Naive thymus-derived CD8-positive, alpha-beta T cell (primary cell): ENCODE measurements at places on chromosomes 1 and 21.

DNA sequence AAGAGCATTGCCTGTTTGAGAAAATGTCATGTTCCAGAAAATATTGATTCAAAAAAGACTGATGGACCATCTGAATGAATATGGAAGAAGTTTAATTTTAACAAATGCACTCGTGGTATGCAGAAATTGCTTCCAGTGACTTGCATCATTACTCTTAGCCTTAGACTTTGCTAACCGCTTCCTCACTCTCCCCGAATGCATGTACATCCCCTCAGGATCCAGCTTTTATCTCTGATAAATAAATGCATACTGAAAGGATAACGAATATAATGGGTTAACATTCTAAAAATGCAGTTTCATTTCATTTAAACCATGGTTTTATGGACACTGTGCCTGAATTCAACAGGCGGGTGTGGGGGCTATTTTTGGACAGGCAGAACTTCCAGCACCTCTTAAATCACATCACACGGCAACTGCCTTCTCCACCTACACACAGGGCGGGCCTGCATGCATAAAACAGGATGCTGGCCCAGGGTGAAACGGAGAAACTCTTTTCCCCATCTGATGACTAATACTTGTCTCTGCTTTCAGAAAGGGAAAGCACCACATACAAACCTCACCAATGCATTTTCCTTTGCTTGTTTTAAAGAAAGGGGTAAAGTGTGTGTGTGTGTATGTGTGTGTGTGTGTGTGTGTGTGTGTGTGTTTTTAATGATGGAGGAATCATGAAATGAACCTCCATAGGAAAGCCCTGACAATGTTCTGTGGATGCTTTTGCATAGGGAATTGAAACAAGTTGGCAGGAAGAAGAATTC, 48.7 kb downstream of the SPAG17 start:
- no peaks in the 10 kb centered on the region for H3K4me1 ChIP-seq
- H3K27ac ChIP-seq: no peak overlapping the region
- peaks cover 10% of the 10 kb centered on the region for H3K27me3 ChIP-seq
- no peak overlapping the region for H3K4me3 ChIP-seq
- no peaks in the 10 kb centered on the region for H3K36me3 ChIP-seq
- no peak for DNase-seq

DNA sequence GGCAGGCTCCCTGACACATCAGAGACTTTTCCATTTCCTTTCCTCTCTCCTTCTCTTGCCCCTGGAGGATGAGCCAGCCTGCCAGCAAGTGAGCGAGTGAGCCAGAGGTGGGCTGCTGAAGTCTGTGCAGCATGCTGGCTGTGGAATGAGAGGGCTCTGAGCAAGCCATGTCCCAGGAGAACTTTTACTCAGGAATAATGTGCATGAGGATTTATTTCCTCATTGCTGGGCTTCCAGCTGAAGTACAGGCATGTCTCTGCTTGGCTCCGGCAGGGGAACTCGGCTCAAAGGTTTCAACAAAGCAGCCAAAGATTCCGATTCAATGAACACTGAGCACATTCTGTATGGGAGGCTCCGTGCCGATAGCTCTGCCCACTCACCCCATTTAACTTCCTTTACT, 43.7 kb downstream of the UBIAD1 start:
- H3K27me3 ChIP-seq: peaks cover 7% of the 10 kb centered on the region
- H3K27ac ChIP-seq: peak overlapping the region; percentile 40
- H3K4me3 ChIP-seq: no peak overlapping the region
- peaks cover 11% of the 10 kb centered on the region for H3K4me1 ChIP-seq
- H3K36me3 ChIP-seq: no peaks in the 10 kb centered on the region
- no peak for DNase-seq

GRCh38 chr1:30378003-30378596, 345.3 kb downstream of the MATN1 start:
- peaks cover 31% of the 10 kb centered on the region for H3K27me3 ChIP-seq
- peaks cover 2% of the 10 kb centered on the region for H3K4me1 ChIP-seq
- H3K4me3 ChIP-seq: no peak overlapping the region
- DNase-seq: no peak

- H3K4me3 ChIP-seq: no peak overlapping the region
- no peak for DNase-seq
- no peak overlapping the region for H3K27ac ChIP-seq
- peaks cover 6% of the 10 kb centered on the region for H3K4me1 ChIP-seq
Observed at GRCh38 chr1:26582836-26583460, 53.4 kb downstream of the RPS6KA1 start.

GRCh38 chr1:107877092-107877491, 87.9 kb downstream of the VAV3 start:
- DNase-seq: no peak
- H3K4me3 ChIP-seq: no peak overlapping the region
- no peak overlapping the region for H3K27ac ChIP-seq
- peaks cover 2% of the 10 kb centered on the region for H3K36me3 ChIP-seq
- H3K27me3 ChIP-seq: no peaks in the 10 kb centered on the region

- DNase-seq: no peak
- peaks cover 2% of the 10 kb centered on the region for H3K27me3 ChIP-seq
- H3K36me3 ChIP-seq: no peaks in the 10 kb centered on the region
Observed at GRCh38 chr1:34683616-34684015, 71.2 kb upstream of the GJB5 start.
